ENCODE measurements at places on chromosomes 5 and 9. TPM values are rescaled to one million over a fixed set of nuclear protein-coding genes. Genes with fewer than 3 reads are reported as not detected.

The ACOT12 gene
- total RNA-seq: not detected

The SLC23A1 gene
- total RNA-seq: not detected

The EPB41L4A gene
- 13.9 TPM for total RNA-seq

The PCDHA9 gene
- 0.26 TPM for total RNA-seq

The MELK gene
- total RNA-seq: 18.2 TPM

The SPAG8 gene
- 1.2 TPM for total RNA-seq

The NUTM2F gene
- not detected for total RNA-seq

All from articular chondrocyte of knee joint (primary cell).